Fibroblast of the aortic adventitia (primary cell): ENCODE measurements at places on chromosomes 11 and 22. TPM values are rescaled to one million over a fixed set of nuclear protein-coding genes. Genes with fewer than 3 reads are reported as not detected.
A peak's percentile ranks its signal among the peaks of the same experiment; 100 is the strongest.

The MMP3 gene
- total RNA-seq = 3.3 TPM in 1 of 2 replicates, not detected in the other

GRCh38 chr22:32325416-32325801 lies 32.3 kb upstream of the RFPL3 start:
- DNase-seq = no peak

- DNase-seq = no peak
Observed at GRCh38 chr11:11370255-11370961, 17.4 kb upstream of the CSNK2A3 start.

GRCh38 chr22:37842015-37842793 lies 1.9 kb downstream of the ANKRD54 start:
- DNase-seq = no peak

GRCh38 chr22:29979777-29980321 lies 96.9 kb downstream of the MTMR3 start:
- peak; percentile 21 for DNase-seq

DNA sequence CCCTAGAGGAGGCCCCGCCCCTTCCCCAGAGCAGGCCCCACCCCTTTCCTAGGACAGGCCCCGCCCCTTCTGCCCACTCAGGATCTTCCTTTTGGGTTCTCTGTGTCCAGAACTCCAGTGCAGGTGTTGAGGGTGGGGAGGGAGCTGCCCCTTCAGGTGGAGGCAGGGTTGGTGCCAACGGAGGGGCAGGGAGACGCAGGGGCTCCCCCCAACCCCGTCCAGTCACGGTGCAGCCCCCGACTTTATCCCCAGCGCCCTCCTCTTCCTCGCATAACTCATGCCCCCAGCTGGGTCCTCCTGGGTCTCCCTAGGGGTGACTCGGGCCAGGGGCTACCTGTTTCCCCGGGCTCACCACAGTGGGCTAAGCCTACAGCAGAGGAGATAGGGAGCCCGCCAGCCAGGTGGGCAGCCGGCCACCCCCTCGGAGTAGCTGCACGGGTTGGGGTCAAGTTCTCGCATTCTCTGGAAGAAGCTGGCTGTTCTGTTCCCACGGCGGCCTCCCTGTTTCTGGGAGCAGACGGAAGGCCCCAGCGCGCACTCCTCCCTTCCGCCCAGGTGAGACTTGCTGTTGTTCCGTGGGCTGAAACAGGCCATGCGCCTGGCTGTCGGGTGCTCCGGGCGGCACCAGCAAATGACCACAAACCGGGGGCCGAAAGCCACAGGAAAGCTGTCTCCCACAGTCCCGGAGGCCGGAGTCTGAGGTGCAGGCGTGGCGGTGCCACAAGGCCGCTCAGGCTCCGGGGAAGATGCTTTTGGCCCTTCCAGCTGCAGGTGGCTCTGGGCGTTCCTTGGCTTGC lies 38.9 kb downstream of the MUC2 start:
- no peak for DNase-seq

- no peak for DNase-seq
Observed at GRCh38 chr22:30717952-30718351, 23.3 kb downstream of the OSBP2 start.

- DNase-seq = peak; percentile 2
Observed at GRCh38 chr11:113974741-113975470, at the start of gene HTR3A. HTR3A (plus strand) TSS chr11:113975108; CDS start chr11:113975326, 218 bp downstream.

DNA sequence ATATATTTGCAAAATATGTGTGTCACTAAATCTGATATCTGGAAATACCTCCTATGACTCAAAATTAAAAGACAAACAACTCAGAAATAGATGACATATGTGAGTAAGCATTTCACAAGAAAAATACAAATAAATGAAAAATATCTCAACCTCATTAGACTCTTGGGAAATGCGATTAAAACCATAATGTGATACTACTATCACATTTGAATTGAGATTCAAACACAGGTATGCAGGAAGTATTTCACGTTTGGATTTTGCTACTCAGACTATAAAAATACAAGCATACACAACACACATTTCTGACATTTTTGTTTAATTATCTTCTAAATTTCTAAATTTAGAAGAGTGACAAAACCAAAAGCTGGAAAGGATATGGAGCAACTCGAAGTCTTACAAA lies 811.9 kb upstream of the LRRC4C start:
- DNase-seq = no peak
